ENCODE measurements at places on chromosomes 16 and 17.
A peak's percentile ranks its signal among the peaks of the same experiment; 100 is the strongest.

DNA sequence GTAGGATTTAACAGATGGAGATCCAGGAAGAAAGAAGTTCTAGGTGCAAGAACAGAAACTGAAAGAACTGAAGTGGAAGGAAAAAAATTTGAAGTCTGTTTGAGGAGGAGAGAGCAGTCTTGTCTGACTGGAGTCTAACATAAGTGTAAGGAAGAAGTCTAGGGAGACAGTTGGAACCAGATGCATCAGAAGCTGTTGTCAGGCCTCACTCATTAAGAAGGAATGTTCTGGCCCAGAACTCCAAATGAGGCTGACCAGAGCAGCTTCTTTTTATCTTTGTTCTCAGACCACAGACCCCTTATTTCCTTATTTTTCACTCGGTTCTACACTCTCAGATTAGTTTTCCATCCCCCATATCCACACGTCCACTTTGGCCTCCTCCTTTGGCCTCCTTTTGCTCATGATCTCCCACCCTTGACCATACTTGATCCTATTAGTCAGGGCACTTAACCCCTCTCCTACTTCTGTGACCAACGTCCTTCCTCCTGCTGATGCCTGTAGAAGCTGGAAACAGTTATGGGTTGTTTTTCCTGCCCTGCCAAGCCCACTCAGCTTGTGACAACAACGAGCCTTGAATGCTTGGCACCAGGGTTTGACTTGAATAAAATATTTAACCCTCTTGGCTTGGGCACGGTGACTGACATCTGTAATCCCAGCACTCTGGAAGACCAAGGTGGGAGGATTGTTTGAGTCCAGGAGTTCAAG lies 7.0 kb upstream of the MYH2 start:
- no peak for DNase-seq

DNA sequence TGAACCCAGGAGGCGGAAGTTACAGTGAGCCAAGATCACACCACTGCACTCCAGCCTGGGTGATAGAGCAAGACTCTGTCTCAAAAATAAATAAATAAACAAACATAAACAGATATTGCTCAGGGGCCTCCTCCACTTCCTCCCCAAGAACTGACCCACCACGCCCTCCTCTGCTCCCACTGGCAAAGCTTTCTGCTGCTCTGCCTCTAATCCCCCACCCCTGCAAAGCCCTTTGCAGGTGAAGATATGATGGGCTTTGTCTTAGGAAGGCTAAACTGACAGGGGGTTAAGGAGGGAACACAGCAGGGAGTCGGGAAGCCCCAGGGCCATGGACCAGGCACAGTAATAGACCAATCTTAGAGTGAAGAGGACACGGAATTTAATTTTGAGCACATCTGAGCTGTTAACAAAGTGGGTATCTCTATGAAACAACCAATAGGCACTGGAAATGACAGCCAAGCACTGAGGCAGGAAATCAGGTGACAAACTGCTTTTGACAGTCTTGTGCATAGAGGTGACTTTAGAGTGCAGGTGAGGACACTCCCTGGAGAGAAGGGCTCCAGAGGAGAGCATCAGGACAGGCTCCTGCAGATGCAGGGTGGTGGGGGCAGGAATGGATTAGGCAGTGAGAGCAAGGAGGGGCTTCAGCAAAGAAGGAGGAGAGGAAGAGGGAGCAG lies 6.4 kb upstream of the CD300LD start:
- no peak for DNase-seq

DNA sequence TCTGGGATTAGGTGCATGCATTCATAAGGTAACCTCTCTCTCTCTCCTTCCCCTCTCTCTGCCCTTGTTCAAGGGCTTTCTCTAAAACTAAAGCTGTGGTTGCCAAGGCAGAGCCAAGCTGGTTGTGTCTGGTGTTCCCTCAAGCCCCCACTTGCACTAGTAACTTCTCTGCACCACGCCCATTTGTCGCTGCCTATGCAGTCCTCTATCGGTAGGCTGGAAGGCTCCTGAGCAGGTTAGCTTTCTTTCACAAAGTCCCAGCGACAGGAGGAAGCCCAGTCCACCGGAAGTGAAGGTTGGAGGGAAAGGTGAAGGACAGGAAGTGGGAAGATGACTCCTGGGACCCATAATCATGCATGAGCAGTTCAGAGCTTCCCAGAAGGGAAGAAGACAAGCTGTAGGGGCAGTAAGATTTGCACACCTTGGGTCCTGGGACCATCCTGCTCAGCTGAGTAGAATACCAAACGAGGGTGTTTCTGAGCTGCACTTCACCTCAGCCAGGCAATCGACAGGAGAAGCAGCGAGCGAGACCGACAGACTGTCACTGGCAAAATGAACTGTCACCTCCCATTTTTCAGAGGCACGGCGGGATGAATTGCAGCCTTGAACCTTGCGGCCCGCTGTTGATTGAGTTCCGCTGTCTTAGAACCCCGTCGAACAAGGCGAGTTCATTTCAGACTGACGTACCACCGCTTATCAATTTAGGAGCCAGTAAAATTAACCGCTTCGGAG lies 14.7 kb upstream of the SKAP1 start:
- DNase-seq = no peak

DNA sequence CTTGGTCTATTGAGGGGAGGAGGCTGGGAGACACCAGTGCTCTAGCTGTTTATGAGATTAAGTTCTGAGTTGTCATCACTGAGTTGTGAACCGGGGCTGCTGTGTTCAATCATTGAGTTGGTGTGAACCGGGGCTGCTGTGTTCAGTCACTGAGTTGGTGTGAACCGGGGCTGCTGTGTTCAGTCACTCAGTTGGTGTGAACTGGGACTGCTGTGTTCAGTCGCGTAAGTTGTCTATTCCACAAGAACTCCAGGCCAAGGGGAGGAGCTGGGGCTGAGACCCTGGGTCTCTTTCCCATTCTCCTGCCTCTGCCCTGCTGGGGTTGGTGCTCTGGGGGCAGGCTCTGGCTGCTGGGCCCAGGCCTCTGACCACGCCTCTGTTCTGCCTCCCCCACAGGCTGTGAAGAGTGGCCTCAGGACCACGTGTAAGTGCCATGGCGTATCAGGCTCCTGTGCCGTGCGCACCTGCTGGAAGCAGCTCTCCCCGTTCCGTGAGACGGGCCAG lies 24.5 kb downstream of the WNT9B start:
- DNase-seq = no peak

- DNase-seq = peak; percentile 12
These were observed 122.0 kb downstream of the CLEC16A start for GRCh38 chr16:11066261-11066870.

GRCh38 chr17:5254903-5255521 lies 20.4 kb upstream of the SCIMP start:
- DNase-seq = peak; percentile 48

- DNase-seq = no peak
These were observed 58.1 kb downstream of the TOX3 start for GRCh38 chr16:52488837-52489289.

DNA sequence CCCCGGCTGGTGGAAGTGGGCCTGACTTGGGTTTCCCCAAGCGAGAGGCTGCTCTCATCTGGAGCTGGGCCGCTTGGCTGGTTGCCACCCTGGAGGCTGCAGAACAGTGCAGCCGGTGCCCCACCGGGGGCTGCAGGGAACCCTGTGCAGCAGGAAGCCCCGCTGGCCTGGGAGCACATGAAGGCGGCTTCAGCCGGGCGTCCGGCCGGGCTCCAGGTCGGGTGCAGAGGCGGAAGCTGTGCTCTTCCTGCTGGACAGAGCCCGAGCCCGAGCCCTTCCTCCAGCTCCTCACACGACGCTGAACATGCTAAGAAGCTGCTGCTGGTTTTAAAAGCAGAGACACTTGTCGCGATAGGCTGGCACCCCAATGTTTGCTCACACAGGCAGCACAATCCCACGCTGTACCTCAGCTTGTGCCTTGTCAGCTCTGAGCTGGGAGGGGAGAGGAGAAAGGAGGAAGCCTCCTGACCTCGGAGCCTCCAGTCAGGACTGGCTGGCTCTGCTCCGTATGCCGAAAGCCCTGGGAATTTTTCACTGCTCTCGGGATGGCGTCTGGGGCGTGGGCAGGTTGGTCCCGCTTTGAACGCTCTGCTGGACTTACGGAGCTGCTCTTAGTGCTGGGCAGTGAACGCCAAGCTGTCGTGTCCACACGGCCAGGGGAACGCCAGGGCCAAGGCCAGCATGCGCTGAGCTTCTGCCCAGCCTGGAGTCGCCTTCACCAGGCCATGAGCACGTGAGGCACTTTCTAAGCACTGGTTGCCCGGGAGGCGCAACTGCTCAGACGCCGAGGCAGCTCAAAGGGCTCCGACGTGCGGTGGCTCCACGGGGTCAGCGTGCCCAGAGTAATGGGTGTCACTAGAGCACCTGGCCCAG lies 8.8 kb downstream of the CDK5R1 start:
- peak; percentile 66 for DNase-seq

DNA sequence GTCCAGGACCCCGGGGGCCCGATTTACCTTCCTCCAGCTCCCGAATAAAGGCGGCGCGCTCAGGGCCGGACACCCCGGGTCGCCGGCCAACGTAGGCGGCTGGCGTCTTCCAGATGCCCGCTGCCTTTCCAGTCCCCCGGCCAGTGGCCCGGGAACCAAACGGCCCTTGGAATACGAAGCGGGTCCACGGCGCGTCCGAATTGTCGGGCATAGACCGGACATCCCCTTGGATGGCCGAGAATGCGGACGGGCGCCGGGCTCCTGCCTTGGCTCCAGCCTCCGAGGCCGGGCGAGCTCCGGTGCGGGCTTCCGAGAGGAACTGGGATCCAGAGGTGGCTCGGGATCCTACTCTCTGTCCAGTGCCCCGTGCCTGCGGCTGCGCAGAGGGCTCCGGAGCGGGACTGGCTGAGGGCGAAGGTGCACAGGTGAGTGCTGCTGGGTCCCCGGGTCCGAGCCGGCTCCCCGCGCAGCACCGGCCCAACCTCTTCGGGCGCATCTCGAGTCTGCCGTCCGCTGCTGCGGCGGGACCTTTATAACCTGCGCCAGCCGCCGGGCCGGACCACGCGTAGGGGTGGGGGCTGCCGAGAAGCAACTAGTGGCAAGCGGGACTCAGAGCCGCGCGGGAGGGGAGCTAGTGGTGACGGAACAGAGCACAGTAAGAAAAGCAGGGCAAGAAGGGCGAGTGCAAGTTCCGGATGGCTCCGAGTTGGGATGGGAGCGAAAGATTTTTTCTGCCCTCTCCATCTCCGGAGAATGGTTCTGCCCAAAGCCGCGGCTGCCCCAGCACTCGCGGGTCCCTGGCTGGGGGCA lies at the start of gene HAP1:
TSS of gene HAP1 (minus strand) at position 505 of the 810 bp plus-strand sequence. CDS start at position 496, 9 bp downstream.
- DNase-seq = no peak

- no peak for DNase-seq
These were observed 291.0 kb upstream of the TNRC6C start for GRCh38 chr17:77667478-77667877.

GRCh38 chr17:43620581-43620980 lies 41.1 kb downstream of the MEOX1 start:
- no peak for DNase-seq

DNA sequence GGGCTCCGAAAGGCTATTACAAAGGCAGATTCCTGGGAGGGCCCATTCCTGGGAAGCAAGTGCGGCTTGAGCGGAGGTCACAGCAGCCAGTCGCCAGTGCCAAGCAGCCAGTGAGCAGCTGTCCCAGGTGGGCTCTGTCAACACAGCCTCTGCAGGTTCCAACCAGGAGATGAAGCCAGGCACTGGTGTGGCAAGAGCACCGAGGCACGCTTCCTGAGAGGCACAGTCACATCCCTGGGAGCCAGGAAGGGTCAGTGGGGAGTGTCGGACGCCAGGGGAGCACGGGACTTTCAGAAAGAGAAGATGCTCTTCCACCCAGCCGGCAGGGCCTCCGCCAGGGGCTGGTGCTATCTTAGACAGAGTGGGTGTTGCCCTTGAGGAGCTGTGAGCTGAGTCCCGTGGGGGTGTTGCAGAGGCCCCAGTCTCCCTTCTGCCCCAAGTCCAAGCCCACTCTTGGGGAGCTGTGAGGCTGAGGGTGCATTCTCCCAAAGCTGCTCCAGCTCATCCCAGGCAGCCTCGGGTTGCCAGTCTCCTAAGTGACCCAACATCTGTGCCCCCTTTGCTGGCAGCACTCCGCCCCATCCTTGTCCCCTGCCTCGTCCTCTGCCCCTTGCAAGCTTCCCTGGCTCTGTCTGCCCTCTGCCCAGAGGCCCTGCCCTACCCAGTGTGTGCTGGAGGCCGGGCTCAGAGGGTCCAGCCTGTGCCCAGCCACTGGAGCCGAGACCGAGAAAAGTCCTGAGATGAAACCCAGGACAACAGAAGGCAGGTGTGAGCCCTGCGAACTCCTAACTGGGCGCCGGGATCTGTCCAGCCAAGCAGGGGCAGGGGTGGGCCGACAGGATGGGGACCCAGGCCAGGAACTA lies 6.6 kb downstream of the UBALD1 start:
- DNase-seq = no peak

DNA sequence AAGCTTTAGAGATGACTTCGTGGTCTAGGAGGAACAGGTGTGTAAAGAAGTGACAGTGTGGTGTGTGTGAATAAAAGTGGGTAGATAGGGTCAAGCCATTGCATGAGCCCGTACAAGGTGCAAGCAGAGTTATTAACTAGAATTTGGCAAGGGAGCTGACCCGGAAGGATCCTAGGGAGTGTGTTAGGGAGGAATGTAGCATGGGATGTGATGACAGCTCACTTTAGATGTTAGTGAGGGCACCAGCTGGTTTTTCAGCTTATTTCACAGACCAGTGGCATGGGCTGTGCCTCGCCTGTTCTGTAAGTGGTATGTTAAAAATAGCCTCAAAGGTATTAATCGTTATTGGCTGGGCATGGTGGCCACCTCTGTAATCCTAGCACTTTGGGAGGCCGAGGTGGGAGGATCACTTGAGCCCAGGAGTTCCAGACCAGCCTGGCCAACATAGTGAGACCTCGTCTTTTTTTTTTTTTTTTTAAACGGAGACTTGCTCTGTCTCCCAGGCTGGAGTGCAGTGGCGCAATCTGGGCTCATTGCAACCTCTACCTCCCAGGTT lies 8.3 kb downstream of the ANKRD40CL start:
- DNase-seq = no peak

- no peak for DNase-seq
These were observed 52.9 kb upstream of the SEC14L1 start for GRCh38 chr17:77087650-77088454.

- DNase-seq = peak; percentile 82
These were observed at the start of gene SYT17 for GRCh38 chr16:19167710-19168370. Gene SYT17 (plus strand): TSS chr16:19168240. CDS start chr16:19168647, 407 bp downstream.

DNA sequence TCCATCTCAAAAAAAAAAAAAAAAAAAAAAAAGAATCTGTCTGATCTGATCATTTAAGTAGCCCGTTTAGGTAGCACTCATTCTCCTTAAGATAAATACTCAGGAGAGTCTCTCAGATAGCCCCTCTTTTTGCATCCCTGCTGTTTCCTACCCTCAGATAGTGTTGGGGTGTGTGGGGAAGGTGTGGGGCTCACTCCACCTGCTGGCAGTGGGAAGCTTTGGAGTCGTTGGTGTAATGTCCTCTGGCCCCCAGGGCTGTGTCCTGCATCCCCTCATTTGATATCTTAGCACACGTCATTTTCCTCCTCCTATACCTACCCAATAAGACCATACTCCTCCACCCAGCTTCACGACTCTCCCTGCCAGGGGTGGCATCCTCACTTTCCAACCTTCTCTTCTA lies 20.5 kb upstream of the MYH10 start:
- no peak for DNase-seq

All from left hindlimb (tissue), 1 donor.